ENCODE measurements at places on chromosomes 5 and 9.
A peak's percentile ranks its signal among the peaks of the same experiment; 100 is the strongest.

DNA sequence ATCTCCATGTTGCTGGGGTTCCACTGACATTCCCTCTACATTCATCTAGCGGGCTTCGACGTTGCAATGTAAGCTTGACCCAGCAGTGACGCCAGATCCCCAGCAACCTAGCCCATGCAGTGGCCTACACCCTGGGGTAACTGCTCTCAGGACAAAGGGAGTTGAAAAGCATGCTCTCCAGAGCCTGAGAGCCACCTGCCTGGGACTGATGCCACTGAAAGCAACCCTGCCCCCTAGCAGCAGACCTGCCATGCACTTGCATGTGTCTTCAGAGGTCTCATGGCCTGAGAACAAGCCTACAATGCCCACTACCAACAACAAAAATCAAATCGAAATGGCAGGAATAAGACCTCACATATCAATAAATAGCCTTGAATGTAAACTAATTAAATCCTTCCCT is 330.3 kb downstream of the TRIM36 start:
- no peak for DNase-seq

DNA sequence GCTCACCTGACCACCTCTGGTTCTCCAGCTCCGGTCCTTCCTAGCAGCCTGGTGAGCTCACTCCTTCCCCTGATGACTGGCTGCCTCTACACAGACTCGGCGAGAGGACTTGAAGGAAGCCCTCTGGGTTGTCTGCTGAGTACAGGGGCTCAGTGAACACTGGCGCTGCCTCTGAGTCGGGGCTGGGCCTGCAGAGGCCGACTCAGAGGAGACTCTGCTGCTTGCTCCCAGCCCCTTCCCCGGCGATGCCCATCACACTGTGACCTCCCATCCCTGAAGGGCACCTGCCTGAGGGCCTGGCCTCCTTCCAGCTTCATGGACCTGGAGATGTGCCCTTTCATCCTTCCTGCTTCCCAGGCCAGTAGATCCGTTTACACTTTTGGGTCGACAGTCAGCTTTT is 22.0 kb downstream of the CRB2 start:
- DNase-seq: no peak

DNA sequence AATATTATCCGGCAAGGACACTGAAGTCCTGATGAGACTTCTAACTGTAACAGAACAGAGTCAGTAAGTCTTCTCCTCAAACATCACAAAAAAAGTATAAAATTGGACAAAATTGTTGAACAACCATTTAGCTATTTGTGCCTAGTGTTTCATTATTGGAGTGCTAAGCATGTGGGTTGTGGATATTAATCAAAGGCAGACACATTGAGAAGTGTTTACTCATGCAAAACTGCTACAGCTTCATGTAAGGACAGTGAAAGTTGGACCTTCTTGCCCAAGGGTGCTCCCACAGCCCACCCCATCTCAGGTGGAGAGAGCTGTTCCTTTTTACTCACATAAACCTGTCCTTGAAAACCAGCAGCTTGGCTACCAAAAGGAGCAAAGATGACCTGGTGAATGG is 355.1 kb upstream of the DAB2 start:
- DNase-seq: no peak

DNA sequence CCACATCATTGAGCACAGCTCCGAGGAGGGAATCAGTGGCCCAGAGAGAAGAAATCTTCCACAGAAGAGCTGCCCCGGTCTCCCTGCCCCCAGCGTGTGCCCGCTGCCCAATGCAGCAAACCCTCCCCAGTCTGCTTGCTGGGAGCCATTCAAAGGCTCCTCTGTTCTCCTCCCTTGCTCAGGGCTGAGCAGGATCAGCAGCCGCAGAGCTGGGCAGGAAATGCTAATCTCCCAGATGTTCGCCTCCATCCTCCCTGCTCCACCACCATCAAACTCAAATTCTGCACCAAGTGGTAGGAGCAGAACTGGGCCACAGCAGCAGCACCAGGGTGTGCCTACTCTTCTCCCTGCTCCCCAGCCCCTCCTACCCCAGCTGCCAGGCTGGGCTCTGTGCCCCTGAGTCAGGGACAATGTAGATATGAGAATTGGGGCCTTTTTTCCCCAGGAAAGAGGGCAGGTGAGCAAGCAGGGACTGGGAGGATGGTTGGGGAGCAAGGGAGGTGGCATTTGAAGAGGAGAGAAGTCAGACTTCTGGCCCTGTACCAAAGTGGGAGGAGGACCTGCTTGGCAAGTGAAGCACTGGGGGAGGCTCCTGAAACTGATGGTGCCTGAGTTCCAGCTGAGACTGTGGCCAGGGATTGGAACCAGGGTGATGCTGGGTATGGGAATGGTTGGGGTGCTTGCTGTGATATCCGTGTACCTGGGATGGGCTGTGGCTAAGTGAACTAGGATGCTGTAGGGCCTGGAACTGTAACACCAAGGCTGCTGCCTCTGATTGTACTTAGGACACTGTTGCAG is 1.9 kb upstream of the PCDH1 start:
- DNase-seq: no peak

- DNase-seq: no peak
Observed at GRCh38 chr5:4226565-4226964, 630.9 kb downstream of the IRX1 start.

DNA sequence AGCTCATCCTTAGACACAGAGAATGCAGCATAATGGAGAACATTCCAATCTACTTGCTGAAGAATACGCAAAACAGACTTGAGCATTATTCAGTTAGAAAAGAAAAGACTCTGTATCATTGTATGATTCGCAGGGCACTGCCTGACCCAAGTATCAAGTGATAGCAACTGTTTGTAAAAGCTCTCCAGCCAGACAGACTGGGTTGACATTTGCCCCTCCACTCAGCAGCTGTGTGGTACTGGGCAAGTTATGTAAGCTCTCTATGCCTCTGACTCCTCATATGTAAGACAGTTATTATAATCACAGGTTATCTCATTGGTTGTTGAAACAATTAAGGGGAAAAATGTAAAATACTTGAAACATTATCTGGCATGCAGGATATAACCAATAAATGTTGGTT is 505.0 kb downstream of the ELAVL2 start:
- DNase-seq: no peak

DNA sequence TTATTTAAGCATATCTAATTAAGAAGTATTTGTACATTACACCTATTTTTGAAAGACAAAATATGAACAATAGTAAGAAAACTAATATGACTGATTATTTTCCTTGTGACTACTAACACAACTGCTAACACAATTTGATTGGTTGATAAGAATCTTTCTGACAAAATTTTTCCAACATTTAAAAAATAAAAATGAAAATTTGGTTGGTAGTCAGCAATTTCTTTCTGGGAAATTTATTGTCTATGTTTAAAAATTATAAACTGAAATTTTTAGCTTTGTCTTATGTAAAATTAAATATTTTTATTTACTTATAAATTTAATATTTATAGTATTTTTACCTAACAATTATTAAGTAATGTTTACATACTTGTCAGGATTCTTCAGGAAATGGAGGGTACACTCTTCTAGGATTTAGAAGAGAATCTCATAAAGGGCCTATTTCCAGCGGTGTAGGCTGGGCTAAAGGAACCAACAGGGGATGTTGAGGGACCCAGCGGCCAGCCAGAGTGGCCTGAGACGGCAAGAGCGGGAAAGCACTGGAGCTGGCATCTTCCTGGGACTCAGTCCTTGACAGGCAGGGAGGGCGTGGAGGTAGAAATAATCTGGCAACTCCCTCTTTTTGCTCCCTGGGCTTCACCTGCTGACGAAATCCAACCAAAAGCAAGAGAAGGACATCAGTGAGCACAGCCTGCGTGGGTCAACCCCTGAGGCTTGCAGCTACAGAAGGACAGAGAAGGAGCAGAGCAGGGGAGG is 14.7 kb upstream of the FAM120A start:
- no peak for DNase-seq

GRCh38 chr5:179164331-179165311 is 104.4 kb downstream of the ZNF354C start:
- no peak for DNase-seq

DNA sequence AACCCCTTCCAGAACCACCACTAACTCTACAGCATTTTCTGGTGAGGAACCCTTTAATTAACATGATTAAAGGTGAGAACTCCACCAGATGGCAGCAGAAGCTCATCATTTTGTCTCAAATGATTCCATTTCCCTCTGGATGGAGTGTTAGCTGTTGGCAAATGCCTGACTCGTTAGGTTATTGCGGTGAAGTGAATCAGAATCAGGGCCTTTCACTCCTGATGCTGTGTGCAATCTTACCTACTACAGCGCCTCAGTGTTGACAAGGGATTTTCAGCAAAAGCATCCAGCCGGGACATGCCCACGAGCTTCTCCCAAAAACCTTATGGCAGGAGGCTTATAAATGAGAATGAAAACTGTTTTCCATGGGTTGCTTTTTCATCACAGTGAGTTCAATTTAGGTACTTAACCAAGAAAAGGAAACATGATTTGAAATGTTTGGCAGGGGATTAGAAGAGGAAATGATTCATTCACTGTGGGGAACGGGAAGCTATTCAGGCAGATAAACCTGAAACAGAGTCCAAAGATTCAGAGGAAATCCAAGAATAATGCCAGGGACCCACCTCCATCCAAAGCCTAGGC is 48.0 kb upstream of the CAST start:
- peak; percentile 5 for DNase-seq

DNA sequence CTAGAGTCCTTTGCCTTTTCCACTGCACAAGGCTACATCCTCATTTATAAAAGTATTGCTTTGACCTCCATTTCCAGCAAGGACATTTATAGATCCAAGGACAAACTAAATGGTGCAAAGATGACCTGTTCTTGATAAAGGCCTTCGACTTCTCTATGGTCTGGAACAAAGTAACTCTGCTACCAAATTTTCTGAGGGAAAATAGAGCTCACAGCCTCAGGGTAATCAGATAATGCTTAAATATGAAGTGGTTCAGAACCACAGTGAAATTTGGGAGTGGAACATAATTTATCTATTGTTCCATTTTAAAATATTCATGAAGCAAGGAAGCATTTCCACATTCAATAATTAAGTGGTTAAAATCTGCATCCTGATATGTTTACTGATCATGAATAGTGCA is 137.5 kb downstream of the TTLL11 start:
- no peak for DNase-seq

- no peak for DNase-seq
Observed at GRCh38 chr9:99134893-99135341, 30.0 kb downstream of the TGFBR1 start.

DNA sequence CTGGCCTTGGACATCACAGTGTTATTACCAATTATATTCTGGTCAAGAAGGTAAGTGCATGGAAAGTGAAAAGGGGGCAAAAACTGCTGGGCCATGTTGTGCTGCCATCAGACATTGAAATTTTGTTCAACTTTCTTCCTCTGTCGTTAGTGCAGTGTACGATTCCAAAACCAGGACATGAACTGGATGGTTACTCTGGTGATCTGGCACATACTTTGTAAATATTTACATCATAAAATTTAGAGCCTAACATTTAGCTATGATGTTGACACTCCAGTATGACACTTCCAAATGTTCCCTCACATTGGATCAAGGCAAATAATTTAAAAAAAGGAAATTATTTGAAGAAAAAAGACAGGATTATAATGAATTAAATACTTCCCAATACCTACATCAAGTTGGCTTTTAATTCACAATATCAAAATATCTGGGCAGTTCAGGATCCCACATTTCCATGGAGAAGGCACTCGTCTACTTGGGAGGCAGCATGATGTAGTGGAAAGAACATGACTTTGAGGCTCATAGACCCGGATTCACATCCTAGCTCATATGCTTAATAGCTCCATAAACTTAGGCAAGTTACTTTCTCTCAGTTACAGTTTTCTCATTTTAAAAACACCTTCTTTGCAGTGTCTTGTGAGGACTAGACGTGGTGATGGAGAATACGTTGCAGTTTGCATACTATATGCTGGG is 342.5 kb upstream of the MPDZ start:
- DNase-seq: no peak

DNA sequence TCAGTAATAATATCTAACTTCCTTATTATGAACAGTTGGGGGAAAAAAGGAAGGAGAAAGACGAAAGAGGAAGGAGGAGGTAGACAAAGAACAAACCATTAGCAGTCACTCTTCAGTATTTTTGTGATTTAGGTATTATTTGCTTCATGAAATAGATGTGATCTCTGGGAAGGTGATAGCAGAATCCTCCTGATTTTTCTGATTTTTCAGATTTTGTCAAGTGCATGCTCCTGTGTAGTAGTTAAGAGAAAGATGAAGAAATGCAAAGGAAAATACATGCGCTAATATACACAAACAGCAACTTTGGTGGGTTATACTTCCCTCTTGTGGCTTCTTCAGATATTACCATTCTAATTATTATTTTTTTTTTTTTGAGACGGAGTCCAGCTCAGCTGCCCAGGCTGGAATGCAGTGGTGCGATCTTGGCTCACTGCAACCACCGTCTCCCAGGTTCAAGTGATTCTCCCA is 31.6 kb downstream of the LMNB1 start:
- no peak for DNase-seq

DNA sequence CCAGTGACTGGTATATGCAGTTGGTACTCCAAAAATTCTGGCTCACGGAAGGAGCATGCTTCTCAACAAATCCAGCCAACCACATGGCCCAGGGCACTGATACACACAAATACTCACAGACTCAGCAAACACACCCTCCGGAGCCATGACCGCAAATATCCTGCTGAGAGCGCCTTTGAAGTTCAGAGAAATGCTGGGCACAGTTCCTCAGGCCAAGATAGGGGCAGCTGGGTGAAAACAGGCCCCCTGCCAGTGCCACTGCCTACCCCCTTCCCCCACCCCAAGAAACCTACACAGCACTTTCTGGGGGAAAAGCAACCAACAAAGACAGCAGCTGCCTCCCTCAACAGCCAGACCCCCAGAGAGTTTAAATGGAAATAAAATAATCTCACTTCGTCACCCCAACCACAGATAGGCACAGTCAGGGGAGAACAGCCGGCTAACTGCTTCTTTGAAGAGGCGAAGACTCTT is 120.0 kb downstream of the C5orf15 start:
- DNase-seq: no peak

DNA sequence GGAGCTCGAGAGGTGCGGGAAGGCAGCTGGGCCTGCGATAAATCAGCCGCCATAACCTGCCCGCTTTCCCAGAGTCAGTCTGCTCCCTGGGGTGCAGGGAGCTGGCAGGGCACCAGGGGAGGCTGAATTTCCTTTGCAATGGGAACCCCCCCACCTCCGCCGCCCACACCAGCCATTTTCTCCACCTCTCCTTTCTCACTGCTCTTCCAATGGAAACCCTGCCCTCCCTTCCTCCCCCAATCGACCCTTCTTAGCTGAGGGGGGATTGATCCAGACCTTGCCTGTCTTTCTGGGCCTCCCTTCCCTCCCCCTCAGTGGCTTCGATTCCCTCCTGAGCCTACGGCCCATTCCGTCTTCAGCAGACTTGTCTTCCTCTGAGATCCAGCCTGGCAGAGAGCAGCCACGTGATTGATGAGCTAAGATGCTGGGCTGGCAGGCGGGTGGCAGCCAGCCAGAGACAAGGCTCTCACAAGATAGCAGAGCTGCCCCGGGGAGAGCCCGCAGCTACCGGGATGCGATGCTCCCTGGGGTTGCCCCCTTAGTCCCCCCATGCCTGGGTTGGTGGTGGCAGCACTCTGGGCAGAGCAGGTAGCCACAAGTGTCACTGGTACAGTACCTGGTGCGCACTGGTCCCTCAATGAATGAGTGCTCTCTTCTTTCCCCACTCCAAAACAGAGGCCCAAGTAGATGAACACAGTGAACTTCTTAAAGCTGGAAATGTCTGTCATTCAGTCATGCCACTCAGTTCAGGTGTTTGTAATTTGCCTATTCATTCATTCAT is 53.7 kb upstream of the FABP6 start:
- no peak for DNase-seq

- no peak for DNase-seq
Observed at GRCh38 chr5:126098330-126099017, 324.7 kb upstream of the GRAMD2B start.
